ENCODE measurements at places on chromosomes 16 and 17.

DNA sequence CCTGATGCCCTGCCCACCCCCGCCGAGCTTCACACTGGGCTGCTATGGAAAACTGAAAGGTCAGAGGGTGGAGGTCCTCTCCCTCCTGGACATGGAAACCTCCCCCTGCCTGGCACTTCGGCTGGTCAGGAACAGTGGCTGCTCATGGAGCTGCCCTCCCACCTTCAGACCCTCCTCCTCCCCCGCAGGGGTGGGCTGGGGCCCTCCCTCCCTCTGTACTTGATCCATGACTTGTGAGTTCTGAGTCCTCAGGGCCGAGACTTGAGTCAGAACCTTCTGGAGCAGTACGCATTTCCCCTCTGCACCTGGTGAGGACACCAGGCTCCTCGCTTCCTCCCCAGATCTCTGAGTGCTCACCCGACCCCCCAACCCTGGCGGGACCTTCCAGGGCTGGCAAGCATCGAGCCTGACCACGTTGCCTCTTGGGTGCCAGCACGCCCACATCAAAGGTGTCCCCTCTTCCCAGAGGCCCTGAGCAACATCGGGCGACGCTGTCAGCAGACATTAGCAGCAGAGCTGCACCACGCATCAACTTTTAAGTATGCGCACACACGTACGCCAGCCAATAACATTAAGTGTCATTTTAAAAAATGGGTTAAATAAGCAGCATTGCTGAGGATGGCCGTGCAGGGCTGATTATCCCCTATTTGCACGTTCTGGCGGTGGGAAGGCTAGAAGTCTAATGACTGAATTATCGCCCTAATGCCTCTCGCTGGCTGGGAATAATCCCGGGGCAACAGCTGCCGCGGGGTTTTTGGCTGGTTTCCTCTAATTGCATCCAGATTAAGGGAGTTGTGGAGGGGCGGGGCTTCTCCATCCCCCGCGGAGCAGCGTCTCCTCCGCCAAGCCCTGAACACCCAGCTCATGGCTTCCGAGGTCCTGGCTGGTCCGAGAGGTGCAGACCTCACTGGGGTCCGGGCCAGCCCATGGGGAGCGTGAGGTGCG, 98.0 kb downstream of the TBC1D16 start:
- no peak for DNase-seq

GRCh38 chr17:3788200-3788599, 12.8 kb downstream of the ITGAE start:
- DNase-seq = peak; percentile 56

DNA sequence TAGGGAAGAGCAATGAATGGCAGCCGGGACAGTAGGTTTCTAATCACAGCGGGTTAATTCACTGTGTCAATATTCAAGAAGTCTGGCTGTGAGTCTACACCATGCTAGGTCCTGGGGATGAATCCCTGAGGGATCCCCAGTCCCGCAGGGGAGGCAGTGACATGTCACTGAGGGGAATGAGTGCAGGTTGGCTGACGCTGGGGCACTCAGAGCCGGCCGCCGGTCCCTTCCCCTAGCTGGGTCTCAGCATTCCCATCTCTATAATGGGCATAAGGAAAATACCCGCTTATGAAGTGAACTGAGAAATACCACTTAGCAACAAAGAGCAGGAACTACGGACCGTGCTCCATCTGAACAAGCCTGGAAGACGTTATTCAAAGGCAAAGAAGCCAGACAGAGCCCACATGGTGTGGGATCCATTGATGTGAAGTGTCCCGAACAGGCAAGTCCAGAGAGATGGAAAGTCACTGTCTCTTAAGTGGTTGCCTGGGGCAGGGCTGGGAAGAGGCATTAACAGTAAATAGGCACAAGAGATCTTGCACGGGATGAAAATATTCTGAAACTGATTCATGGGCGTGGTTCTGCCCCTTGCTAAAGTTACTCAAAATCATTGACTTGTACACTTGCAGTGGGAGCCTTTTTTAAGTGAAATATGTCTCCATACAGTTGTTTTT, 31.9 kb downstream of the PPL start:
- no peak for DNase-seq

GRCh38 chr16:31118223-31119155, 1.0 kb downstream of the KAT8 start:
- no peak for DNase-seq

- no peak for DNase-seq
Measured at GRCh38 chr16:55913716-55914115, 38.5 kb upstream of the CES5A start.

- no peak for DNase-seq
Measured at GRCh38 chr16:72312828-72313227, 140.9 kb upstream of the PMFBP1 start.

DNA sequence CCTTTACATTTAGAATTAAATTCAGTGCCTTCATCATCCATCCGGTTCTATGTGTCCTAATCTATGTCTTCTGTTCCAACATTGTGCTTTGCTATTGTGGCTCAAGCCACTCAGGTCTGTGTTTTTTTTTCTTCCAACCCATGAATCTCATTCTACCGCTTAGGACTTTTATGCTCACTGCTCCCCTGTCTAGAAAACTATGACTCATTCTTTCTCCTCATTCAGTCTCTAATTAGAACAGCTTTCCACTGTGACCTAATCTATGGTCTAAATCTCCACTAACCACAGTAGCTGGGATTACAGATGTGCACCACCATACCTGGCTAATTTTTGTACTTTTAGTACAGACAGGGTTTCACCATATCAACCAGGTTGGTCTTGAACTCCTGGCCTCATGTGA, 418.7 kb downstream of the KCNJ2 start:
- no peak for DNase-seq

GRCh38 chr17:61805399-61805798, 57.9 kb downstream of the BRIP1 start:
- DNase-seq = no peak

DNA sequence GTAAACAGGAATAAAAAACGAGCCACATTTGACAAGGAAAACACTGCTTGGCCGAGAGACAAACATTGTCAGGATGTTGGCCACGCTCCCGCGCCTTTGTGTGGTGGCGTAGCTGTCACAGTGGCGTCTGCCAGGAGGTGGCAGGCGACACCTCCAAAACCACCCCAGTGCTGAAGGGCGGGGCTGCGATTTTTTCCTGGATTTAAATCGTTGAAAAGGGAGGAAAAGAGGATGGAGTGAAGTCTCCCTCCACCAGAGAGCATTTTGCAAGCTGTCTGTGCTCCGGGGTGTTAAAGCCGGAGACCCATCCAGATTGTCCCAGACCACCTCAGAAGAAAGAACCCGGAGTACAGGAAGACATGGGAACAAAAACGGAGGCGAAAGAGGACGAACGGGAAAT, 12.7 kb downstream of the MRM3 start:
- peak; percentile 35 for DNase-seq

DNA sequence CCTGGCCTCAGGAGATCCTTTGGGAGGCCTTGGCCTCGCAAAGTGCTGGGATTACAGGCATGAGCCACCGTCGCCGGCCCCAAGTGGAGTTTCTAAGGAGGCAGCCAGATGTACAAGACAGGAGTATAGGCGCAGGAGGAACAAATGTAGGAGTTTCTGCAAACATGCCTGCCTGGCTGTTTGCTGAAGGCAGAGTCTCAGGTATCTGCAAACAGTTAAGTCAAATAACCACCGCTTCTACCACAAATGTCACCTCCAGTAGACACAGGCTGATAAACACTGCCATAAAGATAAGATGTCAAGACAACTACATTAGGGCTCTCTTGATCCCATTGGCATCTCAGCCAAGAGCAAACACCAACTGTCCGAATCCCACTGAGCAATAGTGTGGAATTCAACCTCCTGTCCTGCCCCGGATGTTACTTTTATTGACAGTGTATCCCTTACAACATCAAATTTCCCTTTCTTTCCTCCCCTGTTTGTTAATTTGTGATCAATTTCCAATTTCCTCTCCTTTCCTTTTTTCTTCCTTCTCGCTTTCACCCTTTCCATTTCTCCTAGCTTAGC, 5.6 kb upstream of the COG1 start:
- no peak for DNase-seq

DNA sequence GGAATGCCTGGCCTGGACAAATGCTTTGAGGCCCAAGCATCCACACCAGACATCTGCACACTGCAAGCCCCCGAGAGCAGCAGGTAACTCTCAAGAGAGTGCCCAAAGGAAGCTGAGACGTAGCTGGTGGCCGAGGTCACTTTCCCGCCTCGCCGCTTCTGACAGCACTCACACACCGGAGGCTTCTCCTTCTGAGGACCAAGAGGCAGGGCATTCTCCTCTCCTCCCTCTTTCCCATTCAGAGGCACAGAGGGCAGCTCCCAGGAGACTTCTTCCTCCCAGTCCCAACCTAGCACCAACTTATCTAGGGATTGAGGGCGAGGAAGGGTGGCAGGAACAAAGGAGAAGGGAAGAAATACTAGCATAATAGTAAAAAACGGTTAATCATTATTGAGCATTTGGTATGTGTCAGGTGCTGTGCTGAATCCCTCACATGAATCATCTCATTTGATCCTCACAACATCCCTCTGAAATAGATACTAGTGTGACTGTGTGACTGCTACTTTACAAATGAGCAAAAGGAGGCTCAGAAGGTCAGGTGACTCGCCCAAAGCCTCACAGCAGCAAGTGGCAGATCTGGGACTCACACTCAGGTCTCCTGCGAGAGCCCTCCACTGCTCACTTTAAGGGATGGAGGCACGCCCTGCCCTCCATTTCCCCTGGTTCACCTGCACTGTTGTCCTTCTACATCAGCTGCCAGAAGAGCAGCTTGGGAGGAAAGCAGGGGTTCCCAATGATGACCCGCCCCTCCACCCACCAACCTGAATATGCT, 41.8 kb downstream of the MYO18A start:
- DNase-seq = peak; percentile 33

GRCh38 chr16:77171745-77172635, 19.0 kb upstream of the MON1B start:
- peak; percentile 59 for DNase-seq

DNA sequence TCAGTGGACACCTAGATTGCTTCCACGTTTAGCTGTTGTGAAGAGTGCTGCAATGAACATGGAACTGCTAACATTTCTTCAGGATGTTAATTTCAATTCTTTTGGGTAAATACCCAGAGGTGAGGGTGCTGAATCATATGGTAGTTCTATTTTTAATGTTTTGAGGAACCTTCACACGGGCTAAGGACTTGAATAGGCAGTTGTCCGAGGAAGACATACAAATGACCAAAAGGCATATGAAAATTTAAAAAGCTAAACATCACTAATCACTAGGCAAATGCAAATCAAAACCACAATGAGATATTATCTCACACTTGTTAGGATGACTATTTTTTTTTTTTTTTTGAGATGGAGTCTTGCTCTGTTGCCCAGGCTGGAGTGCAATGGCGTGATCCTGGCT, 173.3 kb downstream of the PRKCB start:
- no peak for DNase-seq

GRCh38 chr16:73347500-73348375, 299.8 kb upstream of the ZFHX3 start:
- DNase-seq = no peak

DNA sequence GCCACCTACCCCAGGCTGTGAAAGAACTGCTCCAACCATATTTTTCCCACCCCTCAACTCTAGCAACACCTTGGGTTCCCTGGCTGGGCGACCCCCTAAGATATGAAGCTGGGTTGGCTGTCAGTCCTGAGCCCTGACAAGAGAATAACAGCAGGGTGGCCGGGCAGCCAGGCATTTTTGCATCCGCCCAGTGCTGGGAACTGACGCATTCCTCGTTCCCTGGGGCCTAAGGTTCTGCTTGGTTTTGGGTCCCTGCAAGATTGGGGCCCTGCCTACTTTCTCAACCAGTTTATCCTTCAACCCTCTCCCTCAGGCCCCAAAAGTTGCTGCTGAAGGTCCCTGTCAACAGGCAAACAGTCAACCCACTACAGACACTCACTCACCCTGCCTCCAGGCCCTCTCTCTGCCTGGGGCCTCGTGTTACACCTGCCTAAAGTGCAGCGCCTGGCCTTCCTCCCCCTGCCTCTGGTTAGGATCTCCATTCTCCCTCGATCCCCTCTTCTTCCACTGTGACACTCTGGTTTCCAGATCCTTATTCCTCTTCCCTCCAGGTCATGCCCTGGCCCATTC, 151.5 kb downstream of the STX8 start:
- no peak for DNase-seq

GRCh38 chr17:76208120-76208519, 32.2 kb downstream of the RNF157 start:
- peak; percentile 41 for DNase-seq

DNA sequence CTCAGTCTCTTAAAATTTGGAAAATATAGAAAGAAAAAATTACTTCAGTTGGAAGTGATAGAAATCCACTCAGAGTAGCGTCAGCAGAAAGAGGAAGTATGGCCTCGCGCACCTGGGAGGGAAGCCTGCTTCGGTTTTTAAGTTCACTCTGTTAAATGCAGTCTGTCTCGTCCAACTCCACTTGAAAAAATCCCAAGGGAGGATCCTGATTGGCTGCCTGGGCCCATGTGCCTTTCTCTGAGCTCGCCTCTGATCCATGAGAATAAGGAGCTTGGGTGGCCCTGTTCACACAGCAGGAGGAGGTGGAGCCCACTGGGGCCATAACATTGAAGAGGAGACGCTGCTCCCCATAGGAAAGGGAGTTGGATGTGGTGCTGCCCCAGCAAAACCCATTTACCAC, 40.7 kb downstream of the DNAJA2 start:
- no peak for DNase-seq

GRCh38 chr17:6670999-6671398, 19.4 kb downstream of the C17orf100 start:
- DNase-seq = no peak

GRCh38 chr17:75087558-75088453, at the start of gene SLC16A5:
SLC16A5 (plus strand) TSS chr17:75087954; CDS start chr17:75093637, 5,683 bp downstream.
- DNase-seq = peak; percentile 50

- no peak for DNase-seq
Measured at GRCh38 chr16:85611194-85611443, 2.0 kb upstream of the GSE1 start.

GRCh38 chr16:85028685-85029407, 1.3 kb downstream of the KIAA0513 start:
- DNase-seq = peak; percentile 70

- no peak for DNase-seq
Measured at GRCh38 chr17:80601146-80601545, 56.5 kb downstream of the RPTOR start.

DNA sequence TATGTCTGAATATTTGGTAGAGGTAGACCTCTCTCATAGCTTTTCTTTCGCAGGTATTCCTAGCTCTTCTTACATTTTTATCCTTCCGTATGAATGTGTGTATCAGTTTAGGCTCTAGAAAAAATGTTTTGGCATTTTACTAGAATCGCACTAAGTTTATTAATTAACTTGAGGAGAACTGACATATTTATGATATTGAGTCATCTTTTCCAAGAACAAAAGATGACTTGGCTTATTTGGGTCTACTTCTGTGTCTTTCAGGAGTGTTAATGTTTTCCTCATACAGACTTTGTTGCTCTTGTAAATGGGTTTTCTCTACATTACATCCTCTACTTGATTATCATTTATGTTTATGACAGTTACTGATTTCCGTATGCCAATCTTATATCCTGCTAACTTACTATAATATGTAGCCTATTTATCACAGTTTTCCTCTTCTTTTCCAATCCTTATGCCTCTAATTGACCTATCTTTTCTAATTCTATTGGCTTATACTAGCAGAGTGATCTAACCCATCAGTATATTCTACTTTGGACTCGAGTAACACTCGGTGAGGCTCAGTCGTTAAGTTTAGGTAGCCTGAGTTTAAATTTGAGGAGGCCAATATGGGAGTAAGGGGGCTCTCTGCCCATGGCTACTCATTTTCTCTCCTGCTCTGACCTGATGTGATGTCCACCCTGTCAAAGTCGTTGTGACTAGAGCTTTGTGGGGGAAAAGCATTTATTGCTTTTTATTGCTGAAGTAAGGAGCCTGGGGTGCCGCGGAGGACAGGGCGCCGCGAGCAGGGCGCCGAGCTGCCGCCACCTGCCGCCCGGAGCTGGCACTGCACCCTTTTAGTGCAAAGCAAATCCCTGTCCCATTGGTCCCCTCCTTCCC, 20.0 kb downstream of the ST6GALNAC1 start:
- DNase-seq = peak; percentile 80

Data from CD4-positive, alpha-beta T cell treated with Interleukin-21 for 1 hour (primary cell).